ENCODE measurements at places on chromosomes 6 and 20.
A peak's percentile ranks its signal among the peaks of the same experiment; 100 is the strongest.

- no peak for DNase-seq
- no peak overlapping the region for H3K27ac ChIP-seq
Observed at GRCh38 chr6:70738028-70738427, 70.3 kb downstream of the SMAP1 start.

DNA sequence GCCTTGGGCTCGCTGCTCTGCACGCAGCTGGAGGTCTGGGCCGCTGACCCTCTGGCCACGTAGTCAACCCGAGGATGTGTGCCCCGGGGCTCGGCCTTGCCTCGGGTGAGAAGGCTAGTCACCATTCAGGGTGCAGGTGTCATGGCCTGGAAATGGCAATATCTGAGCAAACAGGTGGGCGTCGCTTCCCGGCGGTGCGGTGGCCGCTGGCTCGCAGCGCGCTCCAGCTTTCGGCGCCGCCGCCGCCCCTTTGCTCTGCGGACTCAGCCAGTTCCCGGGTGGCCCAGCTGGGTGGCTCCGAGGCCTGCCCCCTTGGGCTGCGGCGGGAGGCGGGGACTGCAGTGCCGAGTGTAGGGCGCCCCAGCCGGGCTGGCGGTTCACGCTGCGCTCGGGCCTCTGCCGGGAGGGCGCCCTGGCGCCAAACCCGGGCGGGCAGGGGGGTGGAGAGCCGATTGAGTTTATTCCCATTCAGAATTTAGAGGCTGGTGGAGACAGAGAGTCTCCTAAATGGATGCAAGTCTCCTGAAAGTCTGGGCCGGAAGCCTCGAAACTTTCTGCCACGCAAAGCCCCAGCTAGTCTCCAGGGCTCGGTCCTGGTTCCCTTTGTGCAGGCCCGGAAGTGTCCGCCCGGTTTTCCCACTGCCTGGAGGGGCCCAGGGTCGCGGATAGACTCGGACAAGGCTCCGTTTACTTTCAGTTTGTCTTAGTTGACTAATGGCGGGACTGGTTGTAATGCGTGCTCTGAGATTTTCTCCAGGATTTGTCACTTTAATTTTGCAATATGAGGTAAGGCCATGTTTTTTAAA is 11.3 kb upstream of the TFAP2A start:
- H3K36me3 ChIP-seq: no peaks in the 10 kb centered on the region
- H3K27me3 ChIP-seq: peaks cover 89% of the 10 kb centered on the region
- H3K27ac ChIP-seq: peak overlapping the region; percentile 65
- peaks cover 7% of the 10 kb centered on the region for H3K4me1 ChIP-seq

- H3K27me3 ChIP-seq: no peaks in the 10 kb centered on the region
- no peak overlapping the region for H3K4me3 ChIP-seq
- peaks cover 11% of the 10 kb centered on the region for H3K4me1 ChIP-seq
- H3K36me3 ChIP-seq: peaks cover 12% of the 10 kb centered on the region
- no peak overlapping the region for H3K27ac ChIP-seq
Observed at GRCh38 chr6:158353883-158354877, 41.9 kb downstream of the TULP4 start.

- no peaks in the 10 kb centered on the region for H3K27me3 ChIP-seq
- peaks cover 12% of the 10 kb centered on the region for H3K4me1 ChIP-seq
- no peaks in the 10 kb centered on the region for H3K36me3 ChIP-seq
- no peak overlapping the region for H3K4me3 ChIP-seq
Observed at GRCh38 chr6:121497970-121498375, 62.5 kb downstream of the GJA1 start.

DNA sequence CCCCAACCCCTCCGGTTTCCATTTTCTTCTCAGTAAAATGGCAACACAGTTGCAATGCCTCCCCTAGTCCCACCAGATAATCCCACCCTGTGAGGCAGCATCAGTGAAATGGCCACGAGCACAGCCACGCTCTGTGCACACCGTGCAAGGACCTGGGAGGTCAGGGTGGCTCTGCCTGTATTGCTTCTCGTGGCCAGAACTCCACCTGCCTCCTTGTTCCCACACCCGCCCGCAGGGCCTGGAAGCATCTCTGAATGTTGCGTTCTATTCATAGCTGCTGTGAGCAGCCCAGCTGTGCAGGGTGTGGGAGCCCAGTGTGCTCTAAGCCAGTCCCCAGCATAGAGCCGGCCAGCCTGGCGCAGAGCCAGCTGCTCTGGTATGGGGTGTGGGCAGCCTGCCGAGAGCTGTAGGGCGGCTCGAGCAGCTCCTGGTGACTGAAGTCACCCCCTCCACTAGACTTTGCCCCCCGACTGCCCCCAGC is 161.1 kb downstream of the DLL1 start:
- H3K4me3 ChIP-seq: no peak overlapping the region
- H3K36me3 ChIP-seq: peaks cover 1% of the 10 kb centered on the region
- peaks cover 5% of the 10 kb centered on the region for H3K27me3 ChIP-seq
- DNase-seq: peak; percentile 5

DNA sequence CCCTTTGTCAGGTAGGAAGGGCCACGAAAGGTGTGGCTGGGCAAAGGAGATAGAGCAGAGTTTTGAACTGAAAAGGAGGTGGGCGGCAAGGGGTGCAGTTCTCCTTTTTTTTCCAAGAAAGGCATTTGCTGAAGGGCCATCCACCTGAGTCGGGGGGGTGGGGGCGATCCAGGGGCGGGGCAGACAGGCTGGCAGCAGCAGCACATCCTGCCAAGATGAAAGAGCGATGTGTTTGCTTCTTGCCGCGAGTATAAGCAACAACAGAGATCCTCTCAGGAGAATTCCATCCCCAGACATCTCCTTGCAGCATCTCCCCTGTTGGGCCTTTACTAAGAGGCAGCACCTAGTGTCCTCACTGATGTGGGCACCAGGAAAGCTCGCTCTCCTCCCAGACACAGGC is 516.5 kb downstream of the CD83 start:
- no peak overlapping the region for H3K4me3 ChIP-seq
- H3K36me3 ChIP-seq: no peaks in the 10 kb centered on the region
- peaks cover 16% of the 10 kb centered on the region for H3K4me1 ChIP-seq
- no peak overlapping the region for H3K27ac ChIP-seq

DNA sequence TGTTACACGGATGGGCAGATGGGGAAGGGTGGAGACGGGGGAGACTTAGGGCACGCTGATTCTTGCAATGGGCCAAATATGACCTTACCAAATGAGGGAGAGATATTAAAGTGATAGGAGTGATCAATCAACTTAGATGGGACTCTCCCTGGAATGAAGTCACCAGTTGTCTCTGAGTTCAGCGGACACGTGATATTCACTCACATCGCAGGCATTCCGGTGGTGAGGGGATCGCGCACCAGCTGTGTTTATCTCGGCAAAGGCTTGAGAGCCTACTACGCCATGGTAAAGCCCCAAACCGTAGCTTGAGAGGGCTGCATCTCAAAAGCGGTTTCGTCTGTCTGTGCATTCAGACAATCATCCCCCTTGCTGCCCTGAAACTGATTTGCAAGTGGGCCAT is 5.5 kb downstream of the BMP7 start:
- no peaks in the 10 kb centered on the region for H3K36me3 ChIP-seq
- H3K27ac ChIP-seq: peak overlapping the region; percentile 37
- peaks cover 2% of the 10 kb centered on the region for H3K27me3 ChIP-seq
- H3K4me3 ChIP-seq: peak overlapping the region; percentile 52

DNA sequence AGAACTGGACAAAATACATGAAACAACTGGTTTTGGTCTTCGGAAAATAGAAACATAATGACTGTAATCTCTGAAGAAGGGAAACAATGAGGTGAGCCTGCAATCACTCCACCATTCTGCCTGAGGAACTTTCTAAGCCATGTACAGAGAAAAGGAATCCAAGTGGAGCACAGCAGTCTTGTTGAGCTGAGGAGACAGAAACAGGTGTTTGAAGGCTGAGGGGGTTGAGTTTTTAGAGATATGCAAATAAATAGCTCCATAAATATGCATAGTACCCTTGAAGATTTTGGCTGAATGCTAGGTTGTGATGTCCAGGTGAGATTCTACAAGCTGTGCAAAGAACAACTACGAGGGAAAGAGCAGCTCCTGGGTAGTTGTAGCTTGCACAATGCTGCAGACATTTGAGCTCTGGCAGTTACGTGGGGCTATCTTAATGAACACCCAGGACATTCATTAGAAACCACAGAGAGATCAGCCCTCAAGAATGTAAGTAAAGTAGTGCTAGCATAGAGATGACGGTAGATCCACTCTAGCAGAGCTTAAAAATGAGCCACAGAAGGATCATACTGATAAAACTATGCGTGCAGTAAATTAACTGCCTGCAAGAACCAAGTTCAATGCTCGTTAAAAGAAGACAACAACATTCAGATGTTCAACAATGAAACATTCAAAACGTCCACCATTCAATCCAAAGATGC is 24.3 kb downstream of the TUBB2B start:
- H3K36me3 ChIP-seq: no peaks in the 10 kb centered on the region
- DNase-seq: no peak
- no peaks in the 10 kb centered on the region for H3K4me1 ChIP-seq
- H3K4me3 ChIP-seq: no peak overlapping the region
- no peak overlapping the region for H3K27ac ChIP-seq
- H3K27me3 ChIP-seq: peaks cover 11% of the 10 kb centered on the region

DNA sequence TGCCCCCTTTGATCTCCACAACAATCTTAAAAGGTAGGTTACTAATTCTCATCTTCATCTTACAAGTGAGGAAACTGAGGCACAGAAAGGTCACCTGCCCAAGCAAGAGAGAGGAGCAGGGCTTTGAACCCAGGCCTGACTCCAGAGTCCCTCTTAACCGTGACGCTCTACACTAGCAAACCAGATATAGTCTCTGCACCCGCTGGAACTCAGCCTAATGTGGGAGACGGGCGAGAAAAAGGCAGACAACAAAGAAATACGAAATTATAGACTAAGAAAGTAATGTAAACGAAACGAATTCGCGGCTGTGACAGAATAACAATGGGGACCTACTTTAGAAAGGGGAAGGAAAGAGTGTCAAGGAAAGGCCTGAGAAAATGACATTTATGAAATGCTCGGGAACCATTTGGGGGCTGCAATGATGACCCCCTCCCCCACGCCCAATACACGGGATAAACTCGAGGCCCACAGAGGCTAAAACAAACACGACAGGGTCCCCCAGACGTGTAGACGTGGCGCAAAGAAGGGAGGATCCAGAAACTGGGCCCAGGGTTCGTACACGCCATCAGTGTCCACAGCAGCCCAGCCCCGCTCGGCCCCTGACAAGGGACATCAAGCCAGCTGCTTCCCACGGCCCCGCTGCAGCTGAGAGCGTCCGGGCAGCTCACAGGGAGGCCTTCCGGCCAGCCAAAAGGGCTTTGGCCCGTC is 637 bp downstream of the TRPC4AP start:
- no peaks in the 10 kb centered on the region for H3K27me3 ChIP-seq
- peak overlapping the region; percentile 79 for H3K4me3 ChIP-seq
- peaks cover 29% of the 10 kb centered on the region for H3K4me1 ChIP-seq
- DNase-seq: no peak
- peaks cover 5% of the 10 kb centered on the region for H3K36me3 ChIP-seq

- no peak for DNase-seq
- H3K4me3 ChIP-seq: no peak overlapping the region
- no peaks in the 10 kb centered on the region for H3K36me3 ChIP-seq
- H3K4me1 ChIP-seq: no peaks in the 10 kb centered on the region
- H3K27me3 ChIP-seq: no peaks in the 10 kb centered on the region
Observed at GRCh38 chr20:45459606-45460005, 9.9 kb upstream of the WFDC2 start.

DNA sequence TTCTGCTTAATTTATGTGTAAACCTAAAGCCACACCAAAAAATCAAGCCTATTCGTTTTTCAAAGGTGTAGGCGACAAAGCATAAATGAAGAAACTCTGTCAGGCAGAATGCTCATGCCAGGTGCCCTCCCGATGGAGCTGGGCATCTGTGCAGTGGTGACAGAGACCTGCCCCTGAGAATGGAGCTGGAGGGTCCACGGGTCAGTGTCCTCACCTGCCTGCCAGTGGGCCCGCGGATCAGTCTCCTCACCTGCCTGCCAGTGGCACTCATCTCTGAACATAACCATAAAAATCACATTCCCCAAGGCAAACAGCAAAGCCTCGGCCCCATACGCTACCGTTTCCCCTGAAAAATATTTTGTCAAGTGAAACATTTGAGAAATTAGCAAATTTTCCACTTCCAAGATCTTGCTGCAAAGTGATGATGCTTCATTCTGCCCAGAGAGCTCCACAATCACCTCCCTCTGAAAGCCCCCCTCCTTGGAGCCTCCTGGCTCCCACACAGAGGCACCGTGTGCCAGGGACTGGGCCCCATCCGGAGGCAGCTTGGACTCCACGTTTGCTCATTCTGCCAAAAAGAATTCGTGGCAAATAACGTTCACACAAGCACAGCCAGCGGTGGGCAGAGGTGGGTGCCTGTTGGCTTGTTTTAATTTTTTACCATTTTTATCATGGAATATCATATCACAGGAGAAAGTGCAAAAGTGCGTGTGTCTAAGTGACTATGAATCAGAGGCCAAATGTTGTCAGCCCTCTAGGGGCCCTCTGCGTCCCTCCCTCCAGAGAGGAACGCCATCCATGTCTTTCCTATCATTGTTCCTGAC is 88.8 kb downstream of the YTHDF1 start:
- H3K36me3 ChIP-seq: no peaks in the 10 kb centered on the region
- no peaks in the 10 kb centered on the region for H3K4me1 ChIP-seq
- DNase-seq: no peak
- H3K4me3 ChIP-seq: no peak overlapping the region

- H3K4me3 ChIP-seq: no peak overlapping the region
- no peaks in the 10 kb centered on the region for H3K4me1 ChIP-seq
- DNase-seq: no peak
Observed at GRCh38 chr6:44932651-44933091, 395.5 kb upstream of the RUNX2 start.

DNA sequence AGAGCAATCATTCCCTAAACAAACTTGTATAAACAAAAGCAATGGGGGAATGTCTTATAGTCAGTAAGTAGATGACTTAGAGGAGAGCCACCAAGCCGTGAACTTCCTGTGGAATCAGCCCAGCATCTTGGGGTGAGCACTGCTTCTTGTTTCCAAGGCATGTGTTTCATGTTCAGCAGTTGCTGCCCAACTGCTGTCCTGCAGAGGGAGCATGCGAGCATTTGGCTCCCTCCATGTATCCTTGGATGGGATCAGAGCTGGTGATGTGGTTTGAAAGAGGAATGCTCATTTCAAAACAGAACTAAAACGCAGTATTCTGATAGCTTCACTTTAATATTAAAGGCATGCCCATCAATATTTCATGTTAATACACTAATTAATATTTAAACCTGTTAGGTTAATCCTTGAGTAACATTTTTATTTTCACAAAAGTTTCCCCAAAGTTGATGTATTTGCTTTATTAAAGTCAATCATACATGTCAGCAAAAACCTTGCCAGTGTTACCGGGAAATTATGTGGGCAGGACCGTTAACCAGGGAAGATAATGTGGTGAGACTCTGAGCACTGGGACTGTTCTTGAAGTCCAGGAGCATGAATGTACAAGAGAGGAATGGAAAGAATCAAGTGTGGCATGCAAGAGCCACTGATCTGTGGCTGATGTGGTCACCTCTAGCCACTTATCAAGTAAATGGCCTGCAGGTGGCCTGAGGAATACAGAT is 172.1 kb upstream of the GGTLC1 start:
- no peaks in the 10 kb centered on the region for H3K36me3 ChIP-seq
- no peak overlapping the region for H3K4me3 ChIP-seq
- H3K27me3 ChIP-seq: peaks cover 7% of the 10 kb centered on the region
- no peak overlapping the region for H3K27ac ChIP-seq
- peaks cover 3% of the 10 kb centered on the region for H3K4me1 ChIP-seq

GRCh38 chr6:163226181-163226835 is 188.2 kb upstream of the QKI start:
- H3K4me3 ChIP-seq: no peak overlapping the region
- H3K36me3 ChIP-seq: no peaks in the 10 kb centered on the region
- H3K27me3 ChIP-seq: peaks cover 3% of the 10 kb centered on the region
- no peaks in the 10 kb centered on the region for H3K4me1 ChIP-seq
- no peak overlapping the region for H3K27ac ChIP-seq

GRCh38 chr6:26327450-26328264 is 37.3 kb upstream of the BTN3A2 start:
- peak overlapping the region; percentile 64 for H3K4me3 ChIP-seq
- H3K27ac ChIP-seq: peak overlapping the region; percentile 91
- DNase-seq: peak; percentile 42
- H3K4me1 ChIP-seq: peaks cover 10% of the 10 kb centered on the region
- H3K27me3 ChIP-seq: peaks cover 79% of the 10 kb centered on the region
- H3K36me3 ChIP-seq: no peaks in the 10 kb centered on the region
